ENCODE measurements at places on chromosomes 2 and 18.

DNA sequence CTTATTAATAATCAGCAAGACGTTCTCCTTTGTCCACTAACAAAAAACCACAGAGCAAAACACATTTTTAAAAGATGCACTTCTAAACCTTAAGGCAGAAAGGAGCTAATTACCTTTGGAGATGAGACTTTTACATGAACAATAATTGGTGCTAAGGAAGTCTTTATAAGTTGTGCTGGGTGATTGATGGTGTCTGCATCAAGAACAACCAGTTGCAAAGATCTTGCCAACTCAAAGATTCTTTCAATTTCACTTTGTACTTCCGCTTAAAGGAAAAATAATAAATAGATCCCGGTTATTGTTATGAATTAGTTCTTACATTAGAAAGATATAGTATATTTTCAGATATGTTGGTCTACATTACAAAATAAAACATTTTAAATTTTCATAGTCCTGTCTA lies 26.9 kb upstream of the ARL5A start:
- DNase-seq = no peak

- DNase-seq = no peak
Observed at GRCh38 chr2:190551928-190552327, 17.4 kb upstream of the NEMP2 start.

- DNase-seq = no peak
Observed at GRCh38 chr2:19195661-19196060, 162.8 kb downstream of the OSR1 start.

DNA sequence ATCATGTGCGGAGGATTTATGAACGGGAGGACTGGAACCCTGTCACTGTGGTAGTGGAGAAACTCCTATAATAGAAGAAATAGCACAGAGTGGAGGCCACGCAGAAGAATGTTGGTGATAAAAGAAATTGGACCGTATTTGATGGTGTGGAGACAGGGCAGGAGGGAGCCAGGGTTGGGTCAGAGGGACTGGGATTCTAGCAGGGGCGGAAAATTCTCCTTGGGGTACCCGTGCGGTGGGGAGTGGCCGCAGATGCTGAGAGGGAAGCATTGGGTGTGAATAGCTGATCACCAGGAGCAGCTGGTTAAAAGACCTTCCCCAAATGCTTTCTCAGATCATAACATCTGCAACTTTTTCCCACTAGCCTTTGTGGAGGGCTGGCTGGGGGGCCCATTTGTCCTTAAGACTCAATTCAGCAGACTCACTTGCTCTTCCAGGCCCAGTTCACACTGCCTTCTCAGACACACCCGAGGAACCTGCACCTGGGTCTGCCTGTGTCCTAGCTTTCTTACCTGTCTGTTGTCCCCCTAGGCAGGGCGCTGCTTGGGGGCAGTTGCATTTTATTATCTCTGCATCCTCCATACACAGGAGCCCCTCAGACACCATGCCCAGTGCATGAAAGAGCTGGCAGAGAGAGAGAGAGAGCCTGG lies 7.1 kb downstream of the SH3BP4 start:
- DNase-seq = no peak

- no peak for DNase-seq
Observed at GRCh38 chr18:44915661-44916060, 235.0 kb downstream of the SETBP1 start.

- DNase-seq = no peak
Observed at GRCh38 chr2:239326831-239327535, 73.8 kb downstream of the HDAC4 start.

GRCh38 chr2:241354668-241355658 lies 1.1 kb upstream of the FARP2 start:
- DNase-seq = peak; percentile 57

GRCh38 chr2:106219813-106220212 lies 25.7 kb upstream of the UXS1 start:
- DNase-seq = no peak

DNA sequence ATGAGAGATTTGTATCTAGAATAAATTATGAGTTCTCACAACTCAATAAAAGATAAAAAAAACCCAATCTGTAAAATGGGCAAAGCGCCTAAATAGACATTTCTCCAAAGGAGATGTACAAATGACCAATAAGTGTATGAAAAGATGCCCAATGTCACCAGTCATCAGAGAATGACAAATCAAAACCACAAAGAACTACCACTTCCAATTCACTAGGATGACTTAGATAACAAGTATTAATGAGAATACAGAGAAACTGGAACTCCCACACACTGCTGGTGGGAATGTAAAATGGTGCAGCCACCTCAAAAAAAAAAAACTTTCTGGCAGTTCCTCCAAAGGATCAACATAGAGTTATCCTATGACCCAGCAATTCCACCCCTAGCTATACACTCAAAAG lies 17.4 kb upstream of the COL6A3 start:
- no peak for DNase-seq

GRCh38 chr2:158805936-158806335 lies 10.8 kb downstream of the DAPL1 start:
- no peak for DNase-seq

DNA sequence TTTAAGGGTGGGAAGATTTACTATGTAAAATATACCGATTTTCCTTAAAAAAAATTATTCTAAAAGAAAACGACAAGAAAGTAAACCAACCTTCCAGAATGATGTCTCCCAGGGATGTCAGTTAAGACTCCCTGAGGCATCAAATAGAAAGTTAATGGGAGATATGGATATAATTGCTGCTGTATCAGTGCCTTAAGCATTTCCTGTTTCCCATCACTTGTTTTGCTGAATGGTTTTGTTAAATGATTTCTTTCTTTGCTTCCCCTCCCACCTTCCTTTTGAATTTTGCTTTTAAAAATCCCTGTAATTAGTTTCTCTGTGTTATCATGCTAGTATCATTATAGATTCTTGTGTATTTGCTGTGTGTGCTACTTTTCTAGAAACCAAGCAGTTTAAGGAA lies 154.3 kb upstream of the CWC22 start:
- no peak for DNase-seq

DNA sequence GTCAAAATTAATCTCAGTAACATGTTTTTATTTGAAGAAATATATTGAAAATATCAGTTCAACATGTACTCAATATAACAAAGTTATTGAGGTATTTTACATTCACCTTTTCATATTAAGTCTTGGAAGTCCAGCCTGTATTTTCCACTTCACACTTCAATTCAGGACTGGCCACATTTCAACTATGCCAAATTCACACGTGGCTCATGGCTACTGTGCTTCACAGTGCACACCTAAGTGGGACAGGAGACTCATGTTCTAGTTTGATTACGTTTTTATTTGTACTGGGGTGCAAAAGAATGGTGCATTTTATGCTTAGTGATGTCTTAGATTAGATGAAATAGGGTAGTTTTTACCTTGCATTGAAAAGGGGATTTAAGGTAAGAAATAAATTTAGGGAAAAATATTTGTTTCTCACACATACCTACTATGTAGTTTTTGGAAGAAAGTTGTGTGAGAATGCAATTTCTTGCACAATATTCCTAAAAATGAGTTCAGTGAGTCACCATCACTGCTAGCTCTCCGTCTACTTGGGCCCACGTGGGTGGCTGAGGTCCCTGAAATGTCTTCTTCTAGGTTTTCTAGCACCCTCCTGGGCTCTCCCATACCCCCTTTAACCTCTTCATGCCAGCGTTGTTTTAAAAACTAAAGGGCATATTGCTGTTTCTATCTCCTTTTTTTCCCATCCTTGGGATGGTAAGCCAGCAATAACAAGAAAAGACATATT lies 87.0 kb downstream of the ST6GAL2 start:
- no peak for DNase-seq

- no peak for DNase-seq
Observed at GRCh38 chr18:79851489-79851888, 53.8 kb downstream of the KCNG2 start.

- no peak for DNase-seq
Observed at GRCh38 chr18:26546170-26546874, 2.0 kb downstream of the KCTD1 start.

- DNase-seq = no peak
Observed at GRCh38 chr2:45011121-45011520, 1.9 kb upstream of the SIX2 start.

DNA sequence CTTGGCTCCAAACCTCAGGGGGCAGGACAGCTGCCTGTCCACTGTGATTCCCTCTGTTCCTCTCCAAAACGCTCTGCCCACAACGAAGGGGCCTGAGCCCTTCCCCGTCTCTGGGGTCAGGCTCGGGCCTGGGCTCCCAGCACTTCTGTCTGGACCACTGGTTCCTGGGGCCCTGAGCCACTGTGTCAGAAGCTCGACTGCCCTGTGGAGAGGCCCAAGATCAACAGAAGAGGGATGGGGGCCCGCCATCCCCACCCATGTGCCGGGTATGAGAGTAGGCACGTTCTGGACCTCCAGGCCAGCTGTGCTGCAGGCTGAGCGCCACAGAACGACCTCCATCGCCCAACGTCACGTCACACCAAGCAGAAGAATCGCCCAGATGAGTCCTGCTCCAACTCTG lies 119.9 kb upstream of the HS6ST1 start:
- no peak for DNase-seq

- no peak for DNase-seq
Observed at GRCh38 chr2:118988706-118989105, 46.7 kb downstream of the MARCO start.

DNA sequence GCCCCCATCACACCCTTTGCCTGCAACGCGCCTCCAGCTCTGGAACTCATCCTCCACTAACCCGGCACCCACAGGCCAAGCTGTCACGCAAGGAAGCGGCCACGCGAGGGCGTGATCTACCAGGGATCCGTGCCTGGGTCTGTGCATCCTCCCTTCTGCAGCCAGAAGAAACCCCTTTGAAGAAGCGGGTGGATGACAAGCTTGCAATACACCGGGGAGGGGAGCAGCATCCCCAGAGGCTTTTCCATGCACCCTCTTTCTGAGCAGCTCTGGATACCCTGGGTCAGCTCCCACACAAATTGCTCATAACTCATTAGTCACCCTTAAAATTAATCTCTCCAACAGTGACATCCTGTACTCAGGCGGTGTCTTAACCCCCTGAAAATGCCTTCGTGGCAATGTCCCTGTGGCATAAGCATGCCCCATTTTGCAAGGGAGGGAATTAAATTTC lies 47.6 kb downstream of the PDCL3 start:
- DNase-seq = no peak

DNA sequence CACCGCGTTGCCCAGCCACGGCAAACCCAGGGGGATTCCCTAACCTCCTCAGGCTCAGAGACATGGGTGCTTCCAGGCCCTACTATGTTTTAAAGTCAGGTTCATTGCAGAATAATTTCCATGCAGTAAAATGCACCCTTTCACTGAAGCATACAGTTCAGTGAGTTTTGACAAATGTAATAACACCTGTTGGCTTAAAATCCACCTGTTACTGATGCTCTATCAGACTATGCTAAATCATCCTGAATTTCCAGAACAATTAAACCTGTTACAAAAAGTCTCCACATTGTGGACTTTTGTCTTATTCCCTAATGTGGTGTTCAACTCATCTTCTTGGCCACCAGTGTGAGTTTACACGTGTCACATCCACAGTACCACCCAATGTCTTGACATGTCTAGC lies 147.0 kb upstream of the ACAA2 start:
- DNase-seq = no peak

DNA sequence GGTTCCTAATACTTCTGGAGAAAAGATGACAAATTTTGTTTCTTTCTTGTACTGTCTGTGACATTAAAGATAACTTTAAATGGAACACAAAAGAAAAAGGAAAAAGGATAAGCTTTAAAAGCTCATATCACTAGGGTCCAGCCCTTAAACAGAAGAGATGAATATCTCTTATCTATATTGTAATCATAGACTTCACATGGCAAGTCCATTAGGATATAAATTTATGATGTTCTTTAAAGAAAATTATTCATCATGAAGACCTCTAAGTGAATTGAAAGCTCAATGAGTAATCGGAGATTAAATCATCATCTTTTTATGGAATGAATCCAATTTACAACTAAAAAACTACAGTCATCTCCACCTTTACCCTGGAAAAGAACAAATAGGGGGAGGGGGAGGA lies 111.6 kb upstream of the SATB2 start:
- no peak for DNase-seq

- DNase-seq = no peak
Observed at GRCh38 chr2:150618245-150618895, 130.9 kb upstream of the RND3 start.

DNA sequence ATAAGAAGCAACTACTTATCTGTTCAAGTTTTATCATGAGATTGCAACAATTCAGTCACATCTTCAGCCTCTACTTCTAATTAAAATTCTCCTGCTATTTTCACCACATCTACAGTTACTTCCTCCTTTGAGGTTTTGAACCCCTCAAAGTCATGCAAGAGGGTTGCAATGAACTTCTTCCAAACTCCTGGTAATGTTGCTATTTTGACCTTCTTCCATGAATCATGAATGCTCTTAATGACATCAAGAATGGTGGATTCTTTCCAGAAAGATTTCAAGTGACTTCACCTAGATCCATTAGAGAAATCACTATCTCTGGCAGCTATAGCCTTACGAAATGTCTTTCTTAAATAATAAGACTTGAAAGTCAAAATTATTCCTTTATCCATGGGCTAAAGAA lies 1052.8 kb upstream of the NRXN1 start:
- DNase-seq = no peak

- no peak for DNase-seq
Observed at GRCh38 chr2:240903191-240904060, 2.7 kb upstream of the CROCC2 start.

DNA sequence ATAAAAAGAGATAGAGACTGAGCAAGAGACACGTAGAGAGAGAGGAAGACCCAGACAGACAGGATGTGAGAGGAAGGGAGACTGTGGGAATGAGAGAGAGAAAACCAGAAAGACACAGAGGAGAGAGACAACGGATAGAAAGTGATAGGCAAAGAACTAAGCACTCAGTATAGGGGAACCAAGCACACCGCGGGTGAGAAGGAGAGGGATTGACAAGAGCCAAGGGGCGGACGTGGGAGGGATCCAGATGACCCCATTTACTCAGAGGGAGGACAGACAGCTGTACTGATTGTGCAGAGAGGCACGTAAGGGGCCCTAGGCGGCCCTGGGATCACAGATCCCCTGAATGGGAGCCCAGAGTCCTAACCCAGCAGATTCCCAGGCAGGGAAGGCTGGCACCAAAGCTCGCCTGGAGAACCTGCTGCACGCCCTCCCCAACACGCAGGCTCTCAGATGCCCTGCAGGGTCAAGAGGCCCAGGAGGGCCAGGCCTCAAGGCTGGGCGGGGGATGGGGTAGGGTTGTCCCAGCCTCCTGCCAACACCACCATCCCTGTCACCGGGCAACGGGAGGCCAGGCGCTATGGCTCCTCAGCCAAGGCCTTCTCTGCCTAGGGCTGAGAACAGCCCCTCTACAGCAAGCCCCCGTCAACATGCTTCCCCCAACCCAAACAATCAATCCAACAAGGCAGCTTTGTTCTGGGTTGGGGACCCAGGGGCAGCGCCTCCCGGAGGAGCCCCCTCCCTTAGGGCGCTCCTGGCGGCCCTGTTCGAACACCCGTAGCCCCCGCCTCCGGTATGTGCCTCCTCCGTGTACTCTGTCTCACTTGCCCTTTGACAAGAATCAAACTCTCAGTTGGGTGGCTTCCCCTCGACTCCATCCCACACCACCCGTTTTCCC lies 579 bp downstream of the LOXL3 start:
- DNase-seq = no peak
